ENCODE measurements at places on chromosomes 1 and 21.
A peak's percentile ranks its signal among the peaks of the same experiment; 100 is the strongest.

- DNase-seq: no peak
Measured at GRCh38 chr1:81693316-81693715, 107.4 kb upstream of the ADGRL2 start.

- DNase-seq: no peak
Measured at GRCh38 chr1:85465099-85465785, at the start of gene DDAH1. Gene DDAH1, minus strand, starts transcription at chr1:85465159. Its CDS starts 114 bp downstream, at chr1:85465045.

DNA sequence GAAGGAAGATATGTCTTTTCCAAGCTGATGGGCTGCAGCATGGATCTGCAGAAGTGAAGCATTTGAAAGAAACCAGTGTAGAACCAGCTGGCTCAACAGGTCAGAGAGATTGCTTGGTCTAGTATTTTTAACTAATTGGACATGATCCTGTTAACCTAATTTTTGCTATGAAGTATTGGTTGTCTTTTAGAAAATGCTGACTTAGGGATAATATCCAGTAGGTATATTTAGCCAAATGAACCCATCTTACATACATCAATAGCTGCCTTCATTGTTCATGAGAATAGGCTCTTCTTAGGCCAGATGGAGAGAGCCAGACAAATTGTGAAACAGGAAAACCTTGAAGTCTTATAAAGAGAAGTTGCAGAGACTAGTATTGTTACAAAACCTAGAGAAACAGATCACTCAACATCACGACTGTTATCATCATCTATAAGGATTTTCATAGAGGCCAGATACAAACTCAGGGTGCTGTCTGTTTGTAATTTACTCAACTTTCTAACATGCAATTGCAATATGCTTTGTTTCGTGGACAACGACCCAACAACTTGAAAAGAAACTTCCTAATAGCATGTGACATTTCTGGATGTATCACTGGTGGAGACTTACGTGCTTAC lies 148.2 kb downstream of the DISC1 start:
- no peak for DNase-seq

DNA sequence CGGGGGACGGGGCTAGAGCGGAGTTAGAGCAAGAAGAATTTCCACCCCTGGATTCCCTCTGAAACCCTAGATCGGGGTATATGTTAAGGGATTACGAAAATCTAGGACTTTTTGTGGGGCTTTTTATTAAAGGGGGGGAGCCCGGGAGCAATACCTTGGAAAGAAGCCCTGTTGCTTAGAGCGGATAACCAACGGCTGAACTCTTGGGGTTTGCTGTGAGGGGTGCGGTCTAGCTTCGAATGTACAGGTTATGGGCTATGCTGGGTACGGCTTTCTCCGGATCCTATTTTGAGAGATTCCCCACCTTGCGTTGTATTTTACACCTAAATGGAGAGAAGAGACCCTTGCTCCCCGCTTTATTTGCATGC lies 626 bp downstream of the DYRK3 start:
- no peak for DNase-seq

GRCh38 chr1:204887846-204888245 lies 17.2 kb downstream of the NFASC start:
- no peak for DNase-seq

DNA sequence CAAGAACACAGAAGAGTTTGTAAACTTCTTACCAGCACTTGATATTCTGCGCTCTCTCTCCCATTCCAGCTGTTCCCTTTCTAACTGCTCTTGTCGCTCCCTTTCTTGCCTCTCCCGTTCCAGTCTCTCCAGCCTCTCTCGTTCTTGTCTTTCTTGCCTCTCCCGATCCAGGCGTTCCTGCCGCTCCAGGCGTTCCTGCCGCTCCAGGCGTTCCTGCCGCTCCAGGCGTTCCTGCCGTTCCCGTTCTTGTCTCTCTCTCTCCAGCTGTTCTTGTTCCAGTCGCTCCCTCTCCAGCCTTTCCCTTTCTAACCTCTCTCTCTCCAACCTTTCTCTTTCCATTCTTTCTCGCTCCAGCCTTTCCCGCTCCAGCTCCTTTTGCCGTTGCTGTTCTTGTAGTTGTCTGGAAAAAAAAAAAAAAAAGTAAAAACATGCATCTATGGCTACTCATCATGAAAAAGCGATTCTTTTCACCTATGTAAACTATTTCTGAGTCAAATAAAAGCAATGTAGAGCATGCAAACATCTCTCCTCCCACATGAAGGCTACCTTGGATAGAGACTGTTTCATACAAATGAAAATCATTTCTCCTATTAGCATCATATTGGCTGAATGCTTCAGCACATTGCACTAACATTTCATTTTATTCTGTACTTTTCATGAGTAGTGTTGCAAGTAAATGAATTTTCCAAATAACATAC lies 91.5 kb upstream of the LBR start:
- DNase-seq: no peak

GRCh38 chr1:41558761-41559171 lies 74.3 kb upstream of the EDN2 start:
- DNase-seq: no peak

- no peak for DNase-seq
Measured at GRCh38 chr1:1255611-1256010, 9.1 kb upstream of the C1QTNF12 start.

GRCh38 chr1:162633081-162633762 lies 958 bp downstream of the DDR2 start:
- DNase-seq: no peak

- DNase-seq: no peak
Measured at GRCh38 chr1:54152696-54153095, at the start of gene CDCP2. Gene CDCP2, minus strand, starts transcription at chr1:54153000. Its CDS starts 78 bp downstream, at chr1:54152922.

- no peak for DNase-seq
Measured at GRCh38 chr1:160987359-160988050, 32.9 kb upstream of the ITLN2 start.

- no peak for DNase-seq
Measured at GRCh38 chr21:29168891-29169315, 38.5 kb downstream of the MAP3K7CL start.

DNA sequence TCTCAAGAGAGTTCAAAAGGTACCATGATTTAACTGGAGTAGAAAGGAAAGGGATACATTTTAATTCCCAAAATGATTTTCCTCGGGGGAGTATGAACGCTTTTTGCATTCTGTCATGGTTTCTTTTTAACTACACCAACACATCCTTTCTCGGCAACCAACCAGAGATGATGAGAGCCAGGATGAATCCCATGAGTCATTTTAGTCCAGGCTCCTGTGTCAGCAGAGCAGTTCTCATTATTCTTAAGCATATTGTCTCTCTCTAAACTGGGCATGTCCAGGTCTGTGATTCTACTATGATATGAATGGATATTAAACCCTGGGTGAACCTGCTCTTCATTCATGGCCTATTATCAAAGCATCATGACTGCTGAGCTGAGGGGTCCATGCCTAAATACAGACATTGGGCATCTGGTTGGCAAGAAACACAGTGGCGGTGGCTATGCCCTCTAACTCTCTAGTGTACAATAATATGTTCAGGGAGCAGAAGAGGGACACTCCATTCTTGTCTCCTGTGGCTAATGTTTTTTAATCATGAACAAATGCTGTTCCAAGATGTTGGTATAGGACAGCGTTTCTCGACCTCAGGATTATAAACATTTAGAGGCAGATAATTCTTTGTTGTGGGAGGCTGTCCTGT lies 124.3 kb upstream of the ESRRG start:
- no peak for DNase-seq

DNA sequence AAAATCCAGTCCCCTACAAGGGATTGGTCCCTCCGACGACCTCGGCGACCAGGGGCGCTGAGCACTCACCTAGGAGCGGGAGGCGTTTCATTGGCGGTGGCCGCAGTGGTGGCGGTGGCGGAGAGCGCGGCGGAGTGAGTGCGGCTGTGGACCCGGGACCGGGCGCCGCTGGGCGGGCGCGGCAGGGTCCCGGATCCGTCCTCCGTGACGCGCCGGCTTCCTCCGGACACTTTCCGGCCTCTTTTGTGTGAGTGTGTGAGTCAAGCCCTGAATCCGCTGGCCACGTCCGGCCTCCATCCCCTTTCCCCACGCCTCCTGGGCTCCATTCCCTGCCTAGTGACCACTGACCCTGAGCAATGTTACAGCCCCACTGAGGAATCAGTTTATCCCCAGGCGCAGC lies at the start of gene ADGRL4:
Gene ADGRL4, minus strand, starts transcription at position 167 of the 400 bp plus-strand sequence. Its CDS starts 76 bp downstream, at position 91.
- no peak for DNase-seq

GRCh38 chr1:194295685-194296084 lies 1109.3 kb upstream of the B3GALT2 start:
- peak; percentile 47 for DNase-seq

DNA sequence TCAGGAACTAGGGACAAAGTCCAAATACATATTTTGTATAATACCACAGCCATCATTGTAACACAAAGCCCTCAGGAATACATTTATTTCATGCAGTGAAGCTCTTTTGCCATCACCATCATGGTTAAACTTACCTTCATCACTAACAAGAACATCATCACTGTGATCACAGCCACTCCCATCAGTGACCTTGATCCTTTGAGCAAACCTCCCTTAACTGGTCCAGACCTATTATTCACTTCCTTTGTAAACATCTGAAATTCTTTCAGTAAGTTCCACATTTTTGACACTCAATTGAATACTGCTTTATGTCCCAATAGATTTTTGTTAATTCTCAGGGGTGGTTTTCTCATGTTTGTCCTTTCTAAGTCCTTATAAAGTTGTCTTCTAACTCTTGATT lies 16.2 kb upstream of the KPRP start:
- no peak for DNase-seq

GRCh38 chr1:230300322-230301301 lies 125.5 kb downstream of the PGBD5 start:
- DNase-seq: no peak

GRCh38 chr1:201154389-201155165 lies at the start of gene TMEM9:
Gene TMEM9, minus strand, starts transcription at chr1:201154474. Its CDS starts 551 bp downstream, at chr1:201153923.
- DNase-seq: peak; percentile 98

- DNase-seq: no peak
Measured at GRCh38 chr1:88068407-88068960, 615.6 kb upstream of the PKN2 start.

GRCh38 chr1:72759486-72759885 lies 477.1 kb upstream of the NEGR1 start:
- DNase-seq: no peak

- no peak for DNase-seq
Measured at GRCh38 chr1:183783767-183784637, 20.9 kb upstream of the RGL1 start.

- DNase-seq: no peak
Measured at GRCh38 chr1:61463220-61463619, 261.7 kb downstream of the TM2D1 start.

DNA sequence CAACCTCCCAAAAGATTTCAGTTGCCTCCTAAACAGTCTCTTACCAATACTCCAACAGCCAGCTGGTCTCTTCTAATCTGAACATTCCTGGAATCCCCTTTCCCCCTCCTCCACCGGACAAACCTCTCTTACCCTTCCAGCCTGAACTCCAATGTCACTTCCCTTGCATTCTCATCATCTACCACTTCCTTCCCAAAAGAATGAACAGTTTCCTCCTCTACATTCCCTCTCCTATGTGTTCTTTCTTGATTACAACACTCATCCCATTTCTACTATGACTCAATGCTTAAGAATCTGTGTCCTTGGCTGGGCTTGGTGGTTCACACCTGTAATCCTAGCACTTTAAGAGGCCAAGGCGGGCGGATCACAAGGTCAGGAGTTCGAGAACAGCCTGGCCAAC lies 417.1 kb downstream of the SETD4 start:
- DNase-seq: no peak

DNA sequence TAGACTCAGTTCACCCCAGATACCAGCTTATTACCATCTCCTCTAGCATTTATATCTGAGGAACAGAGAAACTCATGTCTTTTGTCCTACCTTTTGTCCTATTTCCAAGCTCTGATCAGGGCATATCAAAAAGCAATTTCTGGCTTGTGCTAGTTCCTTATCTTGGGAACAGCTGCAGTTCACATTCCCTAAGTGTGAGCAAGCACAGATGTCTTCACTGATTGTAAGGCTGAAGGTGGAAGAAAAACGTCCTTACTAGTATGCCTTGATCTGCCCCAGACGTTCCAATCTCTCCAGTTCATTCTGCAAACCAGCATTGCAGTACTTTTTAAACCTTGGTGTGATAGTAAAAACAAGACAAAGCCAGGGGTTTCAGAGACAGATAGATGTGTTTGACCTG lies 139.8 kb downstream of the NCAM2 start:
- DNase-seq: no peak

GRCh38 chr1:16172964-16173446 lies 17.1 kb upstream of the EPHA2 start:
- DNase-seq: no peak

- DNase-seq: no peak
Measured at GRCh38 chr1:82317671-82318070, 516.9 kb downstream of the ADGRL2 start.

GRCh38 chr1:23953020-23953419 lies 6.6 kb upstream of the PNRC2 start:
- no peak for DNase-seq

- no peak for DNase-seq
Measured at GRCh38 chr21:42591170-42591869, 62.1 kb upstream of the PDE9A start.

DNA sequence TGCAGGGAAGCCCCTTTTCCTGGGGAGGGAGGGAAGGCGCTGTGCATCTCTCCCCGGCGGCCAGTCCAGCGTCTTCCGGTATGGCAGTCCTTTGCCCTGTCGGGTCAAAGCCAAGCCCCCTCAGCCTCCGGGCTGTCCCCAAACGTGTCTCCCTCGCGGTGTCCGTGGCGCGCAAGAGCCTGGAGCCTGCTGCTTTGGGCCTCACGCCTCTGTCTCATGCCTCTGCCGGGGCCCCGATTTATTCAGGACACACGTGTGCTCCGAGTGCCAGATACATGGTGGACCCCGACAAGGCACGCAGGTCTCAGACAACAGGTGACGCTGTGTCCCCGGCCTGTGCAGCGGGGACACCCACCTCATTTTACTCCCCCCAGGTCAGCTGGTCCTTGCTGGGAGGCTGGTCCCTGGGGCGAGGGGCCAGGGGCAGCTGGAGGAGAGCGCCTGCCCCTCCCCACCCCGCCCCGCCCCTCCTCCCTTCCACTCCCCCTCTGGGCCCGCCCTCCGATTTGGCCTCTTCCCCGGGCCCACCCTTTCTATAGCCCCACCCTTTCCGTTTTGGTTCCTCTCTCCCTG lies 176.7 kb downstream of the CAMTA1 start:
- no peak for DNase-seq

DNA sequence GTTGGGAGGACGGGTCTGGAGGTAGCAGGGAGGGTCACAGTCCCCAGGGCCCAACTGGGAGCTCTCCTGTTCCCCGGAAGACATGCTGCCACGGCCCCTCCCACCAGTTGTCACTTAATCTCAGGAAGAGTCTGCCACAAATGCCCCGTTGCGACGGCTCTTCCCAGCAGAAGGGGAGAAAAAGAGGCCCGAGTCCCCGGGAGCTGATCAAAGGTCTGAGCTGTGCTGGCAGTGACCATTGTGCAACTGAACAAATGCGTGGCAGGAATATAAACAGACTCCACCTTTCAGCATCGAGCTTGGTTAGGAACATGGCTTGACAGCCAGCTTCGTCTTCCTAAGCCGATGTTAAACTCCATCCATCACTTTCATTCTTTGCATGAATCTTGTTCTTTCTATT lies 27.8 kb upstream of the ZBTB21 start:
- DNase-seq: no peak

- no peak for DNase-seq
Measured at GRCh38 chr21:28801906-28802305, 190.8 kb downstream of the LTN1 start.

- DNase-seq: no peak
Measured at GRCh38 chr1:194339471-194339870, 1153.1 kb upstream of the B3GALT2 start.

GRCh38 chr1:223189903-223190724 lies 47.1 kb upstream of the TLR5 start:
- DNase-seq: no peak

Data from stimulated activated naive CD4-positive, alpha-beta T cell (primary cell).